Activated naive CD4-positive, alpha-beta T cell treated with anti-CD3 and anti-CD28 coated beads, Interleukin-2, amount 50 U/mL, for 72 hours (primary cell): ENCODE measurements at places on chromosomes 5 and 9.
A peak's percentile ranks its signal among the peaks of the same experiment; 100 is the strongest.

- no peak for DNase-seq
Observed at GRCh38 chr9:6439051-6439703, 26.2 kb downstream of the UHRF2 start.

DNA sequence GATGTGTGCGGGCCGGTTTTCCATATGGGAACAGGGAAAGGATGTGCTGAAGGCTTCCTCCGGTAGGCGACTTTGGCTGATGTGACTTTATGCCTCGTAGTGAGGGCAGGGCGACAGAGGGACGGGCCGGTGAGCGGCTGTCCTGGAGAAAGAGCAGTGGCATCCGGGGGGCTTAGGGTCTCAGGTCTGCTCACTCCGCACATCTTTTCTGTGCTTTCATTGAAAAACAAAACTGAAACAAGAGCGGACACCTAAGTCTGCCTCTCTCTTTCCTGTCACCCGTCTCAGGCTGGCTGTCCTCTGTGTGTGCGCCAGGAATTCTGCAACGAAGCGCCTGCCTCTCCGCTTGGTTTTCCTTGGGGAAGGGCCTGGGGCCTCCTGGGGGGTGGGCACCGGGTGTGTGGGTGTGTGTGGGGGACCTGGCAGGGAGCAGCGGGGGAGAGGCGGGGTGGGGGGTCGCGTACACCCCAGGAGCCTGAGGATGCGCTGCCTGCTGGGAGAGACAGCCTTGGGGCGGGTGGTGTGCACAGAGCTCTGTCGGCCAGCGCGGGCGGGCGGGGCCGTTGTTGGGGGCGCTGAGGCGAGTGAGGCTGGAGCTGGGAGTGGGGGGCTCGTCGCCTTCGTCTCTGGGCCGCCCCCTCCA is 580 bp upstream of the PRRX2 start:
- no peak for DNase-seq

DNA sequence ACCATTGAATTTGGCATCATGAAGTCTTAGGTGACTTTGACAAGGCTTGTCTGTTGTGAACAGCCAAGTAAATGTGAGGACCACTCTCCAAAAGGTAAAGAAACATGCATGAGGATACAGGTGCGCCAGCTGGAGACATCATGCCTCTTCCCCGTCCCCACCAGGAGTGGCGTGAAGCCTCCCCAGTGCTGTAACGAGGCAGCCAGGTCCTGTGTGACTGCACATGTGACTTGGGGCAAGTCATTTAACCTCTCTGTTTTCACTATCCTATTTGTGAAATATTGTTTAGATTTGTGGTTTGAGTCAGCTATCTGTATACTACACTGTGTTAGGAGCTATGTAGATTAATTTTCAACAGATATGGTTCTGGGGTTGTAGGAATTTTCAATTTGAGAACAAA is 65.0 kb downstream of the DOCK8 start:
- no peak for DNase-seq

GRCh38 chr9:132557159-132557558 is 25.2 kb upstream of the BARHL1 start:
- DNase-seq, result no peak

DNA sequence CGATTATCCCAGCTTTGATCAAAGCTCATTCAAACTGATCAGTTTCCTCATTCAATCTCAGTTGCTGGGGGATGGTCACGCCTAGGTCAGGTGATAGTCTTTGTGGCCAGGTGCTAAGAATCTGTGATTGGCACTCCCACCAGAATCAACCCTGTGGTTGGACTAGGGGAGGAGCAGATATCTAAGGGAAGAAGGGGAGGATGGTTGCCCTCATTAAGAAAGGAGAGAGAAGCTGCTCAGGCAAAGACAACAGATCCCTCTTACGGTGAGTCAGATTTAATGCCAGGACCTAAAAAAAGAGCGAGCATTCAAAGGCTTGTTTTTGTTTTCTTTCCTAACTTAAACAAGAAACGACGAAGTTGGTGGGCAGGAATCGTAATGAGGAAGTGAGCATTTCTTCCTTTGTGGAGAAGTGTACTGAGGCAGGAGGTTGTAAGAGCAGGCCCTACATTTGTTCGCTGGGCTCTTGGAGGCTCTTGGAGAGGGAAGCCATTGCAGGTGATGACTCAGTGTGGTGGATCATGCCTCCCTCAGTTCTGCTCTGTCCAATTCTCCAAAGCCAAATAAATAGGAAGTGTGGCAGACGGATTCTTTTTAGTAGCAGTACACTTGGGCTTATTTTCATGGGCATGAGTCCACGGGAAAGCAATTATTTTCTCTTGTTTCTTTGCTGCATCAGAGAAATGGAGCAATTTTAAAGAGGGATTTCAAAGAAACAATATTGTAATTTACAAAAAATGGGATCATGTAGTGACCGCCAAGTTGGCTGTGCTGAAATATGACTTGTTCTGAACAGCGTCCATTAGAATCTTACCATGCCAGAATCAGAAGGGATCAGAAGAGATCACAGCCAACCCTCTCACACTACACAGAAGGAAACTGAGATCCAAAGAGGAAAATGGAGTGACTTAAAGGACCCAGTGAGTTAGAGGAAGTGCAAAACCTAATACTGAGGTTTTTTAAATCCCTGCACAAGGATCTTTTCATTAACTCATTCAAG is 18.7 kb upstream of the TGFBR1 start:
- DNase-seq, result no peak

- DNase-seq, result no peak
Observed at GRCh38 chr5:91816681-91817080, 433.6 kb upstream of the ARRDC3 start.

DNA sequence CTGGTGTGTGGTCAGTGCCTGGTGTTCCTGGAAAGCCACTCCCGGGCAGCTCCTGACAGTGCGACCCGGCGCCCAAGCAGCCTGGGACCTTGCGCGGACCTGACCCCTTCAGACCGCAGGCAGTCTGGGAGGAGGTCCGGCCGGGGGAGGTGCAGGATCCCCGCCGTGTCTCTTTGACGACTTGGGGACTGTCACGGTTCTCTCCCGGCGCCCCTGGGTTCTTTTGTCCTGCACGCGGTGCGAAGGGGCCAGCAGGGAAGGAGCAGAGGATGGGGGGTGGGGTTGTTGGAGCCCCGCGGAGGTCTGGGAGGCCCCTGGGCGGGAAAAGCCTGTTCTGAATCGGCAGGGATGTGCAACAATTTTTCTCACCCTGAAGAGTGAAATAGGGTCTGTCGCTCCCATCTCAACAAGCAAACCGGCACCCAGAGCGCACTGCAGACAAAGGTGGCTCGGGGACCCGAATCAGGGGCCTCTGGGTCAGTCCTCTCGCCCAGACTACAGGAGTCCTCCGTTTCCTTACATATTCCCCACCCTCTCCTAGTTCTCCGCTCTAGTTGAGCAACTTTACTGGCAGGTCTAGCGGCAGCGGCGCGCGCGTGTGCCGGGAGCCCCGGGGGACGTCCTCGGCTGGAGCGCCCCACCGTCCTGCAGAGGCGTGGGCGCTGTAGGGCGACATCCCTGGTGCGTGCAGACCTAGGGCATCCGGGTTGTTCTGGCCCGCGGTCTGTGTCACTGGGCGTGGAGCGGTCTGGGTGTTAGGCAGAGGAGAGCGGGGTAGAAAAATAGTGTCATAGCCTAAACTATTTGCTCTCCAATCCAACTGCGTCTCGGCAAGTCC is 1.2 kb downstream of the VCAN start:
- peak; percentile 22 for DNase-seq

DNA sequence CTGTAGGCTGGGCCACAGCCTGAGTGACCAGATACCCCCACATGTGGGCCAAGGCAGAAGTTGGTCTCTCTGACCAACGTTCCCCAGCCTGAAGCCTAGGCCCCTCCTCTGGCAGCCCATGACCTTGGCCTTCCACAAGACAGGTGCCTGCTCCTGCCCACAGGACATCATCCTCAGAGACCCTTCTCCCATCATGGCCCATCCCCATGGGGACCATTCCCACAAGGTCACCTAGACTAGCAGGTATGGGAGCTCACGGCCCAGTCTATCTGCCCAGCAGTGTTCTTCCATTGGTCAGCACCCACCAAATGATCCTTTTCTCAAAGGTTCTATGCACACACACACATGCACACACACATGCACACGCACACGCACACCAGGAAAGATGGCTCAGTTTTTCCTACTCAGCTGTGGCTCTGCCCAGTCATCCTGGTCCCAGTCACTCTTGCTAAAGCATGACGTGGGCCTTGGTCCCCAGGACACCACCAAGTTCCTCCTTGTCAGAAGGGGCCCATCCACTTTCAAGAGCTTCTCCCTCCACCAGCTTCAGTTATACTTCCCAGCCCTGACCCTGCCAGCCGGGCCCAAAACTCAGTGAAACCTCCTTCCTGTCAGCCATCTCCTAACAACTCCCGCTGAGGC is 65.4 kb downstream of the PAX5 start:
- DNase-seq, result no peak

DNA sequence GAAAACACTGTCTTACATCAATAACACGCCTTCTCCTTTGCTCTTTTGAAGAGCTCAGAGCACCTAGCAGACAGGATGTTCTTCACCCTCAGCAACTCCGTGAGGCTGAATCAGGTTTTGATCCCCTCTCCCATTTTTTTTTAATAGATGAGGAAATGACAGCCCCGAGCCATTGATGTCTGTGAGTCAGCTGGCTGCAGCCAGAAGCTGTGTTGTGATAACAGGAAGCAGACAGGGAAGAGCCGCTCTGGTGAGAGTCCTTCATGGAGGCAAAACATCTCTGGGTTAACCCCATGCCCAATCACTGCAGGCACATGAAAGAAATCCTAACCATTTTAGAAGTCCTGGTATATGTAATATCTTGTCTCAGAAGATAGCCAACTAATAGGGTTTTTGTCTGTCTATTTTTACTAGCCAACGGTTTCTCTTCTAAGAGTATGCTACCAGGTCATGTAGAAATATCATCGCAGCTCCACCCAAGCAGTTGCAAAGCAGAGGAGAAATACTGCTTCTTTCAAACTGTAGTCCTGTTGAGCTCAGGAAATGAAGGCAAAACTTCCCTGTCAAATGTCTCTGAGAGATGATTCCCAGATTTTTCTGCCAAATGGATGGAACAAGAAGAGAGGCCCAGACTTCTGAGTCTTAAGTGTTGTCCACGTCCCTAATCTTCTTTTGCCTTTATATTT is 568.9 kb downstream of the CCDC171 start:
- no peak for DNase-seq

DNA sequence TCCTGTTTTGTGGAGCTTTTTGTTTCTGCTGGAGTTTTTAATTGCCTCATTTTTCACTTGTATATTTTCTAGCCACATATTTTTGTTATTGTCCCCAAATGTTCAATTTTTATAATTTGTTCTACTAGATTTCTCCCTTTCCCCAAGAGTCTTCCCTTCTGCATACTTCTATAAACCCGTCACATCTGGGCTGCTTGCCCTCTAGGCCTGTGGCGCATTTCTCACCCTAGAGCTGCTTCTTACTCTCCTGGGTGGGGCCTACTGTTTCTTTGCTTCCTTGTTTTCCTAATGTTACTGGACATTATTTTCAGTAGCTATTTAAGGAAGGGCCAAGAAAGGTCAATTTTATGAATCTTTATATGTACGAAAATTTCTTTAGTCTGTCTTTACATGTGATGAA is 51.5 kb downstream of the NXNL2 start:
- DNase-seq, result no peak

DNA sequence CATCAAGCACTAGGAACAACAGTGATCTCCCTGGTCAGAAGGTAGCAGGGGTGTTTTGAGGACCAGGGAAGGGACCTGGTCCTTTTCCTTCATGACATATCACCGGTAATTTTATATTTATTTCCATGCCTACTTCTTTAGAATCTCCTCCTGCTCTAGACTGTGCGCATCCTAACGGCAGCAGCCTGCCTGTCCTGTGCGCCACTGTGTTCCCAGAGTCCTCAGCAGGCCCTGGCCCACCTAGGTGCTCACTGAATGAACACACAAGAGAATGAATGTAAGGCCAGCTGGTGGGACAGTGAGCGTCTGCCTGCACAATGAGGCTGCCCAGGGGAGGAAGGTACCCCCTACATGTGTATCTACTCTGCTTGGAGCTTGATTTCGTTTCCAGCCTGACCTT is 51.5 kb downstream of the C5orf15 start:
- no peak for DNase-seq

- no peak for DNase-seq
Observed at GRCh38 chr5:174699131-174699530, 25.3 kb upstream of the MSX2 start.

- DNase-seq, result no peak
Observed at GRCh38 chr5:140311011-140311467, 8.1 kb upstream of the PFDN1 start.

GRCh38 chr9:76357555-76357954 is 36.7 kb downstream of the RFK start:
- no peak for DNase-seq

DNA sequence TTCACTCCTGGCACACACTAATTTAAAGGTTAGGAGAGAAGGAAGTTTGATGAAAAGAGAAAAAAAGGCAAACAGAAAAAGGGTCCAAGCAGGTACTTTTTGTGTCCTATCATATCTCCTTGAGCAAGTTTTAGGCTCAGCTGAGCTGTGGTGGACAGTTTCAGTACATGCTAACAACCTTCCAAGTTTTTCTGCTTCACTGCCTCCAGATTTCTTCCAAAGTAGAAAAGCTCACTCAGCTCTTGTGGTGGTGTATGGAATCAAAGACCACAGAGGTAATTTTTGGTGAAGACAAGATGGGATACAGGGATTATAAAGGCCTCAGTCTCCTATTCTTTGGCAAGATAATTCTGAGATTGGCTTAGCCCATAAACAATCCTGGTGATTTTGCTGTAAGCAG is 921.8 kb downstream of the NR2F1-AS1 start:
- no peak for DNase-seq

DNA sequence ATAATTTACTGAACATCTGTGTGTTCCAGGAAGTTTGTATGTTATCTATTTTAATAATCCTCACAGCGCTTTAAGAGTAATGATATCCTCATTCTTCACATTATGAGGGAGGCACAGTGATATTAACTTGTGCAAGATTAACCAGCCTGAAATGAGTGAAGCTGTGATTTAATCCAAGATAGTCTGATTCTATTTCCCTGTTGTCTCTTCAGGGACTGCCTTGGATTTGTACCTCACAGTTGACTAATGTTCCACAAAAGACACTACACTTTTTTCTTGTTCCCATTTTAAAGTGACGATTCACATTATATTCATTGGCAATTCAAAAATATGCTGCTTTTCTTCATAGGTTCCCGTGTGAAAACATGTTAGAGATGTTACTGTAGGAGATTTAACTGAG is 125.3 kb upstream of the GNA14 start:
- no peak for DNase-seq

- DNase-seq, result no peak
Observed at GRCh38 chr9:34242830-34243229, 64.0 kb downstream of the UBAP1 start.

GRCh38 chr5:107663697-107664096 is 7.0 kb downstream of the EFNA5 start:
- no peak for DNase-seq

DNA sequence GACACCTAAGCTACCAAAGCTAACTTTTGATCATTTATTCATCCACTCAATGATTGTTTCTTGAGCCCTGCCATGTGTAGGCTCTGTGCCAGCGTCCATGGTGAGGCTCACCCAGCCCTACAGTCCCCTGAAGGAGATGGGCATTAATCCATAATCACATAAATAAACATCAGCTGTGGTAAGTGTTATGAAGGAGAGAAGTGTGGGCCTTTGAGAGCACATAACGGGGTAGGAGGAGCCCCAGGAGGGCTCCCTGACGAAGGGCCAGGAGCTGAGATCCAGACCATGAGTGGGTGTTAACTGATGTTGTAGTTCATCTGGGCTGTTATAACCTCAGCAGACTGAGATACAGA is 53.9 kb upstream of the AFAP1L1 start:
- no peak for DNase-seq

- no peak for DNase-seq
Observed at GRCh38 chr9:78035383-78035993, 3.9 kb upstream of the GNAQ start.
